ENCODE measurements at places on chromosomes 2 and 18.
A peak's percentile ranks its signal among the peaks of the same experiment; 100 is the strongest.

DNA sequence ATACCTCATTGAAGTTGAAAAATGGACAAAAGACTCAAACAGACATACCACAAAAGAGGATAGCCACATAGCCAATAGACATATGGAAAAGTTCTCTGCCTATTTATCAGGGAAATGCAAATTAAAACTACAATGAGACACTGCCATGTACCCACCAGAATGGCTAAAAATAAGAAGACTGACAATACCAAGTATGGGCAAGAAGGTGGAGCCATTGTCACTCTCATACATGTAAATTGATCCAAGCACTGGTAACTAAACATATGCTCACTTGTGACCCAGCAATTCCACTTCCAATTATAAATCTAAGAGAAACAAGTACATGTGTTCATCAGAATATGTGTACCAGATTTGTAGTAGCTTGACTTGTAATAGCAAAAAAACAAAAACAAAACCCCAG, 4.6 kb downstream of the LOXHD1 start:
- DNase-seq: no peak

DNA sequence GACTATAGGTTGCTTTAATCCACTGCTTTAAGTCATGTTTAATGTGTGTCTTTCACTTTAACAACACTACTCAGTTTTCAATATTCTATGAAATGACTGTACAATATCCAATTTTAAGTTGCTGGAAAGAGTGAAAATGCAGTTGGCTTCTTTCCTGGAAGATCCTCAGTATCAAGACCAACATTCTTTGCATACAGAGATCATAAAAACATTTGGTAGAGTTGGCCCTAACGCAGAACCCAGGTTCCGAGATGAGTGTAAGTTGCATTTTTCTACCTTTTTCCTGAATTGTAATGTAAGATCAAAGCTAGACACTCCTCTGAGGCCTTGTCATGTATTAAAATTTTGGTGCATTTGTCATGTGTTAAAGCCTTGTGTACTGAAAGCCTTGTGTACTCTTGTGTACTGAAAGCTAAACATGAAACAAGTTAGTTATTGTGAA, 42.9 kb upstream of the TNFRSF11A start:
- no peak for DNase-seq

- DNase-seq: no peak
Measured at GRCh38 chr2:43233218-43234212, 7.1 kb upstream of the ZFP36L2 start.

DNA sequence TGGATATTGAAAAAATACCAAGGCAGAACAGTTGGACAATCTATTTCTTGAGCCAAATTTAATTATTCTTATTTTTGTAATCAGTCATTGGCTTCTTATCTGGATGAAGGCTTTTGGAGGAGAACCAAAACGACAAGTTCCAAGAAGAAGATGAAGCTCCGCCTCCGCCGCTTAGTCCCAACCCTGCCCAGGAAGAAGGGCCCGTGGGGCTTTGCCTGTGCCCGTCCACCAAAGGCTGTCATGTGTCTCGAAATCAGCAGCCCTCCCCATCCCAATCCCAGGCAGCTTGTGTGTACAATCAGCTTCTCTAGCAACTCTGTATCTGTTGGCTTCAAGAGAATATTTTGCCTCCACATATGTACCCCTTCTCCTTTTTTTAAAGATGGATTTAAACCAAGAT, 24.6 kb downstream of the PTRHD1 start:
- no peak for DNase-seq

- no peak for DNase-seq
Measured at GRCh38 chr18:31380912-31381311, 4.3 kb downstream of the DSG4 start.

DNA sequence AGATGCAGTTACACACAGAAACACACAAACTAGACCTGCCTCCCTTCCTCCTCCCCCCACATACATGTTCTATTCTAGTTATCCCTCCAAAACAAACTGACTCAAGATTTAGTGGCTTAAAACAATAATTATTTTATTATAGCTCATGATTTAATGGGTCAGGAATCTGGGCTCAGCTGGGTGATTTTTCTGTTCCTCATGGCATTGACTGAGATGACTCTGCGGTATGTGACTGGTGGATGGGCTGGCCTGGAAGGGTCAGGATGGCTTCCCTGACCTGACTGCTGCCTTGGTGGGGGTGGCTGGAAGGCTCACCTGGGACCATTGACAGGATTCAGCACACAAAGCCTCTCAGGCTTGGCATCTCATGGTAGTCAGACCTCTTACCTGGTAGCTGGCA, 33.7 kb upstream of the NTSR2 start:
- no peak for DNase-seq

DNA sequence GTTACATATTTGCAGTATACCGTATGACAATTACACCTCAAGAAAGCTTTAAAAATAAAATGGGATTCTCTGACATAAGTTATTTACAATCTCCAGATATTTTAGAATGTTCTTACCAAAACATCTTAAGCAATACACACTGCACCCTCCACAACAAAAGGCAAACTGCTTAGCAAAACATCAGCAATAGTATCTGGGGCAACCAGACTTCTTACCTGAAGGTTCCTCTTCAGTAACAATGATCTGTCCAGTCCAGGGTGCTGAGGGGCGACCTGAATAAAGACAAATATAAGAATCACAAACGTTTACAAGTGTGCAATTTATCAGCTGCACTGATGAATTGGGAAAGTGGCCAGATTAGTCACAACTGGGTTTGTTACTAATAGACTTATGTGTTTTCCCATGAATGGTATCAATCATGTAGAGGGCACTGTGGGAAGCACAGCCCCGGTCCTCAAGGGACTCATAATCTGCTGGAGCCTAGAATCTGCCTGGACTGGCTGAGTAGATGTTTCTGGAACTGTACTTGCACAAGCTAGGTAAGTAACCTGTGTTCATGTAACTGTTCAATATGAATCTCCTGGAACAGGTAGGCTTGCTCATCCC, 70.7 kb downstream of the MYOM1 start:
- no peak for DNase-seq

DNA sequence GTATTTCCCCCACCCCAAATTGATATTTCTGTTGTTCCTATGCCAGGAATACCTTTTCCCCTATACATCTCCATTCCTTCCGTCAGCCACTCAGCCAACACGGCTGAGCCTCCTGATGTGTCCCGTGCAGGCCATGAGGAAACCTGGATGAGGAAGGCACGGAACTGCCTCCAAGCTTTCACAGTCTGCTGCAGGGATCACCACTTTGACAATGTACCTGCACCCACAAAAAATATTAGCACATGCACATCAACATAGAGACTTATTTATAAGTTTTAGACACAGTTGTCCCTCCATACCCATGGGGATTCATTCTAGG, 101.4 kb upstream of the PPP1CB start:
- DNase-seq: no peak

GRCh38 chr2:174697255-174697654, 67.0 kb downstream of the CHRNA1 start:
- DNase-seq: peak; percentile 28

GRCh38 chr2:162091325-162092007, 17.5 kb upstream of the DPP4 start:
- no peak for DNase-seq

- DNase-seq: no peak
Measured at GRCh38 chr2:186841940-186842339, 7.0 kb downstream of the ZSWIM2 start.

- DNase-seq: no peak
Measured at GRCh38 chr2:146602856-146603255, 1242.0 kb upstream of the ACVR2A start.

- no peak for DNase-seq
Measured at GRCh38 chr2:64535024-64535423, 10.9 kb downstream of the AFTPH start.

DNA sequence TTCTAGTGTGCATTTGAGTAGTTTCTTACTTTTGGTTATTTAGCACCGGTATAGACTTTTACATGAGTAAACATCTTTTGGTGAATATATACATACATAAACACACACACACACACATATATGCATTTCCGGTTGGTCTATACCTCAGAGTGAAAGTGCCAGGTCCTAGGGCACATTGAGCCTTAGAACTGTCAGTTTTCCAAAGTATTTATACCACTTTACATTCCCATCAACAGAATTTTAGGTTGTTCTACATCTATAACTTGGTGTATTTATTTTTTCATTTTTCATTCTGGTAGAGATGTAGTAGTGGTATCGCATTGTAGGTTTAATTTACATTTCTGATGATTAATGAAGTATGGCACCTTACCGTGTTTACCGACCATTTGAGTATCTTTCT, 22.6 kb downstream of the MMADHC start:
- no peak for DNase-seq

DNA sequence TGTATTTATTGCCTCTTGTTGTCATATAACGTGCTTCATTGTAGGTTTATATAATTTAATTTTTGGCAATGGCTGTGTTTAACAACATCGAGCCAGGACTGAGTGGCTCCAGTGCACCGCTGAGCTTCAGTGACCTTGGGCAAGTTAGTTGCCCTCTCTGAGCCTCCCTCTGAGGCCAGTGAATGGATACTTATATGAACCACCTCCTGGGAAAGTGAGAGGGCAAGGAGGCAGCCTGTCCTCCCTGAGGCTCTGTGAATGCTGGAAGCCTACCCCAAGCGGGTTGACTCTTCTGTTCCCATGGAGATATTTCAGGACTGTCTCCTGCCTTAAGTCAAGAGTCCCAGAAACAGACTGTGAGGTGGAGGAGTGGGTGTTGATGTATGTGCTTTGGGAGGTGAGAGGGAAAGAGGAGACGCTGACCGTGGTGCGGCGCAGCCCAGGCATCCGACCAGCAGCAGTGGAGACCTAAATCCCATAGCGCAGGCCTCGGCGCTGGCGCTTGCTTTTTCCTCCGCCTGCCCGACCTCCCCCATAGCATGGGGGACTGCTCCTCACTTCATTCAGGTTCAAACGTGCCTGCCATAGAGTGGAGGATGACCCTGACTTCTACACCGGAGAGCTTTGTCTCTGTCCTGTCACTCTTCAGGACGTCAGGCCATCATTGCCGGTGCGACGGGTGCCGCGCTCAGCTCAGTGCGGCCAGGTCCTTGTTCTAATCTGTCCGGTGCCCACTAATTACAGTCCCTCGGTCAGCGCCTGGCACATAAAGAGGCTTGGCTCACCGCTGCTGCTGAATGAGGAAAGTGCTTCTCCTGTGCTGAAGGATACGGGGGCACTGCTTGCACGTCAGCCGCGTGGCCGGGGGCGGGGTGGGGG, 167.3 kb upstream of the HS6ST1 start:
- DNase-seq: no peak

DNA sequence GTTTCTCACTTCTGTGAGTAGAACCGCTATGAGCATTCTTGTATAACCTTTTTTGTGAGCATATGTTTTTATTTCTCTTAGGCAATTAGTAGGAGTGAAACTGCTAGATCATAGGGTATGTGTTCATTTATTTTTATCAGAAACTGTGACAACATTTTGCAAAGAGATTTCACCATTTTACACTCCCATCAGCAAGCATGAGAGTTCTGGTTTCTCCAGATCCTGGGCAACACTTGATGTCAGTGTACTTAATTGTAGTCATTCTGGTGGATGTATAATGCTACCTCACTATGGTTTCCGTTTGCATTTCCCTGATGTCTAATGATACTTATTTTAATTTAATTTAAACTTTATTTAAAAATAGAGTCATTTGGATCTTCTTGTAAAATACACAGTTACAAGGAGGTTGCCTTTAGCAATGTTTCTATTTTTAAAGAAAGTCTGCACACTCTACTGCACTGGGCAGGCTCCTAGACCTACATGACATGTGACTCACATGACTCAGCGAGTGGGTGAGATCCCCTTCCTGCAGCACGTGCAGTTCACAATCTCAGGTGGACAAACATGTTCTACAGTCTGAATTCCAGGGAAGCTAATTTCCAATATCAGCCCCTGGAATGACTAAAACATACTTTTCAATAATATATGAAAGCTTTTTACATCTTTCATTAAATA, 127.0 kb upstream of the BCL2L11 start:
- no peak for DNase-seq

DNA sequence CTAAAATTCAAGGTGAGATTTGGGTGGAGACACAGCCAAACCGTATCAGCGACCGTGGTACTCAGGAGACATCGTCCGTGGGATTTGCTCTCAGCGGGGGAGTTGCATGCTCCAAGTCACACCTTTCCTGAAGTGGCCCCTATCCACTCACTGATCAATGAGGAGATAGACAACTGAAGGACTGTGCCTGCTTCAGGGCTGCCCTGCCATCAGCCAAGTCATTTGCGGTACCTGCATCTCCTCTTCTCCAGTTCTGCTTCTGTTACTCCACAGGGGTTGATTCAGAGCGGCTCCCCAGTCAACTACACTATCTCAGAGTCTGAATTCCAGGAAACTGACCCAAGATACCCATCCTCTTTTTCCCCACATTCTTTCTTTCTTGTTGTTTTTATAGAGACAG, 184.1 kb downstream of the MREG start:
- DNase-seq: no peak

GRCh38 chr2:157841485-157841884, 34.6 kb downstream of the ACVR1 start:
- no peak for DNase-seq

DNA sequence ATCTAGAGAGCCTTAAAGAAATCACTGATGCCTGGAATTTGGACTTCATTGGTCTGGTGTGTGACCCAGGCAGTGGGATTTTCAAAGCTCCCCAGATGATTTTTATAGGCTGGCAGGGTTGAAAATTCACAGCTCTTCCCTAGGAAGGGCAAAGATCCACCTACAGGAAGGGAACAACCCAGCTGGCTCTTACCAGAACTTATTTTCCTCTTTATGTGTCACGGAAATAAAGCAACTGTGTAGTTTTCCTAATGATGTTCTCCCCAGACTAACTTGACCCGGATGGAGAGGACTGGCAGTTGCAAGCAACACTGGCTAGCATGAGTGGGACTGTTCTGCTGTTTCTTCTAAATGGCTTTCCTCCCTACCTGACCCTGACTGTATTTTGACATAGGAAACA, 235.6 kb downstream of the ALPK2 start:
- no peak for DNase-seq

- DNase-seq: peak; percentile 19
Measured at GRCh38 chr2:36800381-36800780, 103.9 kb downstream of the VIT start.

DNA sequence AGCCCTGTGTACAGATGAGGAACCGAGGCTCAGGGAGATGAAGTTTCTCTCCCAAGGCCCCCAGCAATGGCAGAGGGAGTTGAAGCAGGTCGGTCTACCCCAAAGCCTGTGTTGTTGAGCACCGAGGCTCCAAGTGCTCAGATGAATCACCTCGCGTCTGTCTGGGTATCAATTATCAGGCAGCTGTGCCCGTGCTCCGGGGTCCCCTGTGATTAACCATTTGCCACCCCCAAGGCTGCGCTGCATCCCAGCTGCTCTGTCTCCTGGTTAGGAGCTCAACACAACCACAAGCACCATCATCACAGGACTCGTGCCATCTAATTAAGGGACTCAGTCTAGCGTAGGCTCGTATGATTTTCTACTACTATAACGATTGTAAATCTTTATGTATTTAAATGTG, 27.1 kb downstream of the LIPG start:
- no peak for DNase-seq

- DNase-seq: no peak
Measured at GRCh38 chr2:152155209-152155608, 20.4 kb downstream of the STAM2 start.

GRCh38 chr18:63290821-63291200, 28.8 kb downstream of the BCL2 start:
- DNase-seq: no peak

Measured in stimulated activated CD8-positive, alpha-beta memory T cell treated with anti-CD3 and anti-CD28 coated beads, Interleukin-7, amount 100 ng/mL, for 24 hours (primary cell).